ENCODE measurements at places on chromosomes 11 and 22. TPM values are rescaled to one million over a fixed set of nuclear protein-coding genes. Genes with fewer than 3 reads are reported as not detected.

- DNase-seq, result no peak
These were observed 18.0 kb upstream of the CD3E start for GRCh38 chr11:118286545-118286944.

- no peak for DNase-seq
These were observed 51.7 kb upstream of the CCDC89 start for GRCh38 chr11:85737738-85738137.

- no peak for DNase-seq
These were observed 115.3 kb downstream of the PKNOX2 start for GRCh38 chr11:125279676-125280418.

DNA sequence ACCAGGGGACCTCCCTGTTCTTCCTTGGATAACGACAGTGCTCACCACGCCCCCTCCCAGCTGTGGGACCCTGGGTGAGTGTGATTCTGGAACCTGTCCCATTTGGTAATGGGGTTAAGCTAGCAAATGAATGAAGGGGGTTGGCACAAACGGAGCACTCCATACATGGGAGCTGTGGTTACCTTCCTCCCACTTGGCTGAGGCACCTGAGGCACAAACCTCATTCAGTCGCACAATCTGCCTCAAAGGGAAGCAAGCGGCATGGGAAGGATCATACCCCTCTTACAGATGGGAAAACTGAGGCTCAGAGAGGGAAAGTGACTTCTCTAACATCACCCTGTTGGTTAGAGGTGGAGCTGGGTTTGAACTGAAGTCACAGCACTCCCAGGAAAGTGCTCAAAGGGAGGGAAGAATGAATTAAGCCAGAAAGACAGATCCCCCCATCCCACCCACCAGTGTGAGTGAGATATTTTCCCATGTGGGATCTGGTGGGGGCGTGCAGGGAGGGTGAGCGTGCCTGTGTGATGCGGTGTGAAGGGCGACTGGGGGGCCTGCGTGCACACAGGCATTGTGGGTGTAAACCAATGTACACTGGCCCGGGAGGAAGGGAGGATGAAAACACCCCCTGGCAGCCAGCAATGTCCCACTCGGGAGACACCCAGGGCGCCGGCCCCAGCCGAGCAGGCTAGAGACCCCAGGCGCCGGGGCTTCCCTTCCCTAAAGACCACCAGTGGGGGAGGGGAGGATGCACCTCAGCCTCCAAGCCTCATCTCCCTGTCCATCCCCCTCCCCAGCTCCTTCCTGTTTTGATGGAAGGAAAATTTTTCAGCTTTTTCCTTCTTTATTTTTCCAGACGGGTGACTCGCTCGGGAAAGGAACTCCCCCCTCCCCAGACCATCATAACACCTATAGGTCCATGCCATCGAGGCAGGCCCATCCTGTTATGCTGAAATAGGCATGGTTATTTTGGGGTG lies 8.0 kb upstream of the PDGFB start:
- no peak for DNase-seq

DNA sequence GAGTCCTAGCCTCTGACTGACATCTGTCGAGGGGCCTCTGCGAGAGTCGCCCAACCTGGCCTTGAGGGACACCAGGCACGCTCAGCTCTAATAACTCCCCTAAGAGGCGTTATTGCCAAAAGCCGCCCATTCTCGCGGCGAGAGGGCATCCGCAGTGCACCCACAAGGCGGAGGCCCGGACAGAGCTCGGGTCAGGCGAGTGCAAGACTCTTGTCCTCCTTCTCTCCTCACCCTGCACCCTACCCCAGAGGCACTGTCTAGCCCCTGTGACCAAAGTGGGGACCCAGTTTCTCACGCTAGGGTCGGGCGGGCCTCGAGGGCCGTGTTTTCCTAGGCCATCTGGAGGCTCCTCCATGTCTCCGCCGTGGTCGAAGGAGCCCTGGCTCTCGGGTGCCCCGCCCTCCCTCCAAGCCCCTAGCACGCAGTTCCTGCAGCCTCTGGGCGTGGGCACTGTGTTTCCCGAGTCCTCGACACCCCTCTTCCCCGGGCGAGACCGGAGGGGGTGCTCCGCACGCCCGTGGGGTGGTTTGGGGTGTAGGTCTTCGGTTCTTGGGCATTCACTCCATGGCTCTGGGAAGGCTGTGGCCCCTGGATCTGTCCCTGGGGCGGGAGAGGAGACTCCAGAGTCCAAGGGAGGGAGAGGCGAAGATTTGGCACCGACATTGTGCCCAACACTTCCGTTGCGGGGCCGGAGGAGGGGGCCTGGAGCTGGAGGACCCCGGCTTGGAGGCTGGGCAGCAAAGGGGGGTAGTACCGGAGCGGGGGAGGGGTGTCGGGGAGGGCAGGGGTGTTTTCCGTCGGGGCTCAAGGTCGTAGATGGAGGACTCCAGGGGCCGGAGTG lies 1.0 kb downstream of the CHRM4 start:
- no peak for DNase-seq

- no peak for DNase-seq
These were observed 28.0 kb downstream of the NCAM1 start for GRCh38 chr11:112989198-112989597.

- DNase-seq, result no peak
These were observed 146.2 kb downstream of the ARHGAP42 start for GRCh38 chr11:100833276-100833675.

GRCh38 chr22:25081409-25081824 lies 118.2 kb upstream of the CRYBB3 start:
- no peak for DNase-seq

GRCh38 chr11:76835036-76835435 lies 25.7 kb upstream of the ACER3 start:
- DNase-seq, result no peak

Gene FXYD6
- polyA plus RNA-seq, result 176 TPM

Gene ADAMTS15
- 35.2 TPM for polyA plus RNA-seq

Gene RRP7A
- polyA plus RNA-seq, result 45.9 TPM

Gene CCDC116
- 1.5 TPM for polyA plus RNA-seq

Gene GAL3ST1
- polyA plus RNA-seq, result 7.9 TPM

Gene CLDN5
- polyA plus RNA-seq, result 60.9 TPM
